ENCODE measurements at places on chromosomes 3 and 15.

DNA sequence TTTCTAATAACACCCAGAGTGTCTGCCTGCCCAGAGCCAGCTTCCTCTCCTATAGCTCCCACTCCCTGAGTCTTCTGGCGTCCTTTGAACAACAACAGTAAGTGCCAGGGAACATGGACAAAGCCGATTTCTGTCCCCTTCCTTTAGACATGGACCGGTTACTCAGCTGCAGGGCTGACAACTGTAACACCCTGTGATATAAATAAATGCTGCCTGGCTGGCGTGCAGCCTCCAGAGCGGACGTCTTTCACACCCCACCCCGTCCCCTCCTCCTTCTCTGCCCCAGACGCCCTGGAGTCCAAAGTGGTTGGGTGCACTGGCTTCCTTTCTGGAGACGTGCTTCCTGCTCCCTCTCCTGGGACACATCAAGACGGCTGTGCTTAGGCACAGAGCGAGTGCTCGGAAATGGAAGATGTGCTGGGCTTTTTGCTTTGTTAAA is 281.9 kb upstream of the LRRFIP2 start:
- peak; percentile 94 for DNase-seq

GRCh38 chr3:6301626-6302025 is 559.3 kb upstream of the GRM7 start:
- DNase-seq = no peak

- DNase-seq = no peak
Measured at GRCh38 chr3:89682556-89682955, 575.1 kb downstream of the EPHA3 start.

DNA sequence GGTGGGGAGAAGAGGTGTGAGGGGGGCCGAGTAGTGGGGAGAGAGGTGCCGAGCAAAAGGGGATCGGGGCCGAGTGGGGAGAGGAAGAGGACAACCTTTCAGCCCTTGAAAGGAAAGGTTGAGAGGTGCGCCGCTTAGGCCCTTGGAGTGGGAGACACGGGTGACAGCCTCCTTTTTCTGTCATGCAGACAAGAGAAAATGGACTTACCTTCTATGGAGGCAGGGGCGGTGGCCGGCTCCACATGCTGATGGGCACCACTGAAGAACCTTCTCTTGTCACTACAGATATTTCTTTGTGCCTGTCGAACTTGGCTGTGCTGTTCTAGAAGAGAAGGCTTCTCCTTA is 421 bp downstream of the KLHL18 start:
- DNase-seq = no peak

DNA sequence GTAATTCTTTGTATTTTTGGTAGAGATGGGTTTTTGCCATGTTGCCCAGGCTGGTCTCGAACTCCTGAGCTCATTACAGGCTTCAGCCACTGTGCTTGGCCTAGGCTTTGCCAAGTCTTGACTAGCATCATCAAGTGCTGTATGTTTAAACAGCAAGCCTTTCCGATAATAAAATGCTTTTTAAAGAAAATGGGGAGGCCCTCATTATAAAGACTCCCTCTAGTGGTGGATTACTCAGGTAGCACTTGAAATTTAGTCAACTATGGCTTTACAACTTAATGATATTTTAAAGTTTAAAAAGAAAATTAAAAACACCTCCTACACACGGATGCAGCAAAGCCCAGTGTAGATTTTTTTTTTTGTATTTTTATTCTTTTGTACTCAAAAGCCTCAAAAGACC is 213.6 kb downstream of the GAP43 start:
- DNase-seq = no peak

DNA sequence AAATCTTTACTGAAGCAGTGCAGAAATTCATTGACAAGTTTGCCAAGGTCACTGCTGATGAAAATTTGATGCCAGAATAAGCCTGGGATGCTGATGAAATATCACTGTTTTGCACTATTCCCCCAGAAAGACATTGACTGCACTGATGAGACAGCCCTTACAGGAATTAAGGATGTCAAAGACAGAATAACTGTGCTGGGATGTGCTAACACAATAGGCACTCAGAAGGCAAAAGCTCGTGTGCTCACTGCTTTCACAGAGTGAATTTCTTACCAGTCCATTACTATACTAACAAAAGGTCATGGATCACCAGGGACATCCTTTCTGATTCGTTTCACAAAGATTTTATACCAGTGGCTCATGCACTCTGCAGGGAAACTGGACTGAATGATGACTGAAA is 69.4 kb downstream of the MCF2L2 start:
- DNase-seq = no peak

DNA sequence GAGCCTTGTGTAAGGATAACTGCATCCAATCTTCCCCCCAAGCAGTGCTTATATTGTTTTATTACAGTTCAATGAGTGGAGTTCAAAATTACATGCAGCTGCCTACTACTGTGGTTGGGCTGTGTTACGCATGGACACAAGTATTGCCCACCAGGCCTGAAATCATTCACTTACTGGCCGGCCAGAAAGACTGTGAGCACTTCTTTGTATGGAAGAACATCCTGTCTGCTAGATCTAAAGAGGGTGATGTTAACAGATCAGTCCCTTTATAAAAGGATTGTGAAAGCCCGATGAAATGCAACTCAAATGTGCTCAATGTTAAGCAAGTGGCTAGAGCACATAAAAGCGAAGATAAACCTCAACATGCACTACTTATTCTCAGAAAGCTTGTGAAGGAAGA is 132.5 kb downstream of the FOXP1 start:
- no peak for DNase-seq

DNA sequence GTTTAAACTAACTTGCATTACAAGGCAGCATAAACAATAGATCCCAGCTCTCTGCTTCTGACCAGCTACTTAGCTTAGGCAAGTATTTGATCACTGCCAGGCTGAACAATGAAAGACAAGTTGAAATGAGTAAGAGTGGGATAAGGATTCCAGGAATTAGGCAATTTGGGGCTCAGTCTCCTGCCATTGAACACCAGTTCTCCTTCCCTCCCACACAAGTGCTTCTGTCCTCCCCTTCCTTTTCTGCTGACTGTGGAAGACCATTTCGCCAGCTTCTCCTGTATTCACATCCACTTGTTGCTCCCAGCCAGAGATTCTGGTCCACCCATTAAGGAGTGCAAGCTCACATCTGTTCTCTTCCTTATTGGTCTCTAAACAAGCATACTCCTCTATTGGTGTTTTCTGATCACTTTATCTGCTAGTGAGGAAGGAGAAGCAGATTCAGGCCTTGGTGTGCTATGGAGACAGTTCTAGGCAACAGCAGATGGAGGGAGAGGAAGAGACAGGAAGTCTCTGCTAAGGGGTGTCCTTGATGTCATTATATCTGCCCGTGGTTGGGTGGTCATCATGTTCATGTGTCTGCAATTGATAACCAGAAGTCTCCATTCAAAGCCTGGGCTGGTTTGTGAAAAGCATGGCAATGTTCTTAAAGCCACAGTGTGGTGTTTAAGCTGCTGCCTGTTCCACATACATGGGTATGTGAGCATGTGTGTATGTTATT is 121.5 kb downstream of the PLCL2 start:
- no peak for DNase-seq

DNA sequence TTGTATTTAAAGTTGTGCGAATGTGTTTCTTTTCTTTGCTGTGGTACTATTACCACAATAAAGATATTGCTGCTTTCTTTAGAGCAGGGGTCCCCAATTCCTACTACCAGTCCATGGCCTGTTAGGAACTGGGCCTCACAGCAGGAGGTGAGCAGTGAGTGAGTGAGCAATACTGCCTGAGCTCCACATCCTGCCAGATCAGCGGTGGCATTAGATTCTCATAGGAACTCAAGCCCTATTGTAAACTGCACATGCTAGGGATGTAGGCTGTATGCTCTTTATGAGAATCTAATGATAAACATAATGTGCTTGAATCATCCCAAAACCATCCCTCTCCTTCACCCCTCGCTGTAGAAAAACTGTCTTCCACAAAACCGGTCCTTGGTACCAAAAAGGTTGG is 41.6 kb downstream of the DMXL2 start:
- DNase-seq = no peak

GRCh38 chr3:180990505-180990904 is 969 bp upstream of the DNAJC19 start:
- no peak for DNase-seq

DNA sequence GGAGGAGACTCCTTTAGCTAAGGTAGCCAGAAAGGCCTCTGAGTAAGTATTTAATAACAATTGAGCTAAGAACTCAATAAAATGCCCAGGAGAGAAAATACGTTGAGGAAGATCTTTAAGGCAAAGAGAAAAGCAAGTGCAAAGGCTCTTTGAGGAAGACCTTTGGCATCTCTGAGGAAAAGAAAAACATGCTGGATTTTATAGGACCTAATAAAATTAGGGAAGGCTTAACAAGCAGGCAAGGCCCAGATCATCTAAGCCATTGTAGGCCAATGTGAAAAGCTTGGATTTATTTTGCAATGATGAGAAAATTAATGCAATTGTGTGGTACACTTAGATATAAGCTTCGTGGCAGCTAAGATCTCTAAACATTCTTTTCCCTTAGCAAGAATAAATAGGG is 75.7 kb downstream of the P3H2 start:
- DNase-seq = no peak

GRCh38 chr3:195895078-195895860 is 13.1 kb downstream of the TNK2 start:
- DNase-seq = peak; percentile 83

GRCh38 chr3:127491323-127491722 is 99.2 kb downstream of the TPRA1 start:
- no peak for DNase-seq

DNA sequence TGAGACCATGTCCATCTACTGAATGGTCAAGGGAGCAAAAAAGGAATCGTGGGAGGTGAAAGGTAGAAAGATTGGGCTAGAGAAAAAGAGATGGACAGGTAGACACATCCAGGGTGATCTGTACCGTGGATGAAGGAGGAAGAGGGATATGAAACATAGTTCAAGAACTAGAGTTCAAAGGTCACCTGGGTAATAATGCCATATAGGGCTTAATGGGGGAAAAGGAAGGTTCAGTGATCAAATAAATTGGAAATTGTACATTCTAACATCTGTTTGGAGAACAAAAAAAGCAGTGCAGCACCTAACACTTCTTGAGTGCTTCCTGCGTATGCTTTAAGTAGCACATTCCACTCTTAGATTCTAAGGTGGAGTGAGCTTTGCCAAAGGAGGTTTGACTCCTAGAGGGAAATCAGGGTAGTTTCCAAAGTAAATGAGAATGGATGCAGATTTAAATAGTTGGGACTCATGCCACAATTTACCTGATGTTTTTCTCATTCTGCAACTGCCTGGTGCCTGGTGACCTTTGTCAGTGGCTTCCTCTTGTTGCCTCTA is 46.6 kb downstream of the MITF start:
- DNase-seq = no peak

GRCh38 chr15:90465930-90466567 is 63.7 kb upstream of the CRTC3 start:
- no peak for DNase-seq

GRCh38 chr3:8110966-8111798 is 390.4 kb upstream of the LMCD1 start:
- DNase-seq = peak; percentile 44

- no peak for DNase-seq
Measured at GRCh38 chr3:195086885-195087284, 184.1 kb downstream of the XXYLT1 start.

GRCh38 chr3:7166460-7166859 is 305.5 kb downstream of the GRM7 start:
- DNase-seq = peak; percentile 53

GRCh38 chr15:65027593-65027992 is 1.8 kb downstream of the MTFMT start:
- DNase-seq = no peak

GRCh38 chr3:100545371-100545770 is 53.0 kb downstream of the TMEM45A start:
- DNase-seq = no peak

DNA sequence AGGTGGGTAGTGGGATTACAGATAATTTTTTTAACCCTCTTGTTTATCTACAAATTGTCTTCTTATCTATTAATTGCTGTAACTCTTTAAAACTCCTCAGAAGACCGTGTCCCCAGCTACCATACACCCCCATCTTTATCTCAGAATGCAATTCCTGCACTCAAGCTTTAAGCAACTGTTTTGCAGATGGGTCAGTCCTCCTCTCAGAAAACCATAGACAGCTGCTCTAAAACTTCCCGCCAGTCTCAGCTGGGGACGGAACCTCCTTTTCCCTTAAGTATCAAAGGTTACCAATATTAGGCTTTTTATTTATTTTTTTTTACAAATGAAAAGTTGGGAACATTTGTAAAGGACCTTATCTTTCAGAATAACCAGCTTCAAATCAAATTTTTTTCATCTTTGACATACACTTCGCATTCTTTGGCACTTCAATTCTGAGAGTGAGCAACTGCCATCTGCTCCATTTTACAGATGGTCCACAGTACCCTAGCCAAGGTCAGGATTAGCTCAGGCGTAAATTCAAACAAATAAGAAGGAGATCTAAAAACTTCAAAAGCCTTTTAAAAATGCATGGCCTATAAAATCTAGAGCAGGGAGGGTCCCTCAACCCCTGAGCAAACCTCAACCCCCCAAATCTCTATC is 1.3 kb downstream of the GATM start:
- no peak for DNase-seq

- DNase-seq = no peak
Measured at GRCh38 chr3:126083138-126083445, 832 bp downstream of the SLC41A3 start.

DNA sequence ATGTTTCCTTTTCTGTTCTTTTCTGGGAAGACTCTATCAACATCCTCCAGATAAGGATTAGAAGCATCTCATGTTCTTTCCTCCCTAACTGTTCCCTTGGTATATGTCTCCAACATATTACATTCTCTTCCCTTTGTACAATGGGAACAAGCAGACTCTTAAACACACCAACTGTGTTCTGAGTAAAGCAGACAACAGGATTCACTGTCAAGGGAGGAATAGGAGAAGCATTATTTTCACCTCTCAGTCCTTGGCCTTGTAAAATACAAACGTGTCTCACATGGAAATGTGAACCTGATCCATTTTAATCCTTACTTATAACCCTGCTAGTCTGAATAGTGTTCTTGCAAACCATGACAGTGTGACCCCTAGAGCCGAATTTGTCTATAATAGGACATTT is 19.6 kb downstream of the GYG1 start:
- no peak for DNase-seq

DNA sequence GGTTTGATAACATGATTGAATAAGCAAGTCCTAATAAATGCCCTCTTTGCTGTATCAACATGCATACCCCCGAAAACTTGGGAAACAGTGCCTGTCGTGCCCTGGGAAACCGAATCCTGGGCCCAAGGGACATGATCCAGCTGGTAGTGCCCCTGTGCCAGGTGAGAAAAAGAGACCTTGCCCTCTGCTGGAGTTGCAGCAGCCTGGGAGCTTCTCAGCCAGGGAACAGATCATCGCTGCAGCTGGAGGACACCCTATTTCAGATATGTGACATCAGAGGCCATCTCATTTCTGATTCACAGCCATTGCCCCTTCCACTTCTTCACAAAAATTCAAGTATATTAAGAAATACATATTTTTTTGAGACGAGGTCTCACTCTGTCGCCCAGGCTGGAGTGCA is 32.3 kb downstream of the STOML1 start:
- DNase-seq = no peak

Measured in right cardiac atrium (tissue), 5 donors.